ENCODE measurements at places on chromosomes 3 and 15. TPM values are rescaled to one million over a fixed set of nuclear protein-coding genes. Genes with fewer than 3 reads are reported as not detected.

The PRR20G gene
- polyA plus RNA-seq = not detected

The CFAP100 gene
- polyA plus RNA-seq = not detected

The CPNE4 gene
- polyA plus RNA-seq = not detected

The CFAP92 gene
- 0.15 TPM for polyA plus RNA-seq

The CCDC54 gene
- polyA plus RNA-seq = not detected

The GPR149 gene
- polyA plus RNA-seq = not detected

The CORO2B gene
- polyA plus RNA-seq = not detected

The FXR1 gene
- polyA plus RNA-seq = 32.3 TPM

The SMCO1 gene
- not detected for polyA plus RNA-seq

The TUSC7 gene
- polyA plus RNA-seq = not detected

- no peak for DNase-seq
- H3K27ac ChIP-seq = no peak overlapping the region
- H3K27me3 ChIP-seq = no peaks in the 10 kb centered on the region
- peaks cover 59% of the 10 kb centered on the region for H3K36me3 ChIP-seq
Observed at GRCh38 chr3:47870702-47871260, 67.8 kb downstream of the DHX30 start.

GRCh38 chr3:107661447-107662123 lies 138.8 kb downstream of the BBX start:
- H3K36me3 ChIP-seq = no peaks in the 10 kb centered on the region
- peak overlapping the region; percentile 52 for H3K4me3 ChIP-seq
- peak overlapping the region; percentile 15 for H3K27ac ChIP-seq
- peaks cover 21% of the 10 kb centered on the region for H3K4me1 ChIP-seq
- DNase-seq = no peak

GRCh38 chr3:4957978-4958377 lies 21.3 kb upstream of the BHLHE40 start:
- H3K36me3 ChIP-seq = no peaks in the 10 kb centered on the region
- H3K4me1 ChIP-seq = no peaks in the 10 kb centered on the region
- no peak overlapping the region for H3K27ac ChIP-seq
- no peaks in the 10 kb centered on the region for H3K27me3 ChIP-seq

GRCh38 chr3:47163169-47164006 lies 525 bp downstream of the SETD2 start:
- no peaks in the 10 kb centered on the region for H3K36me3 ChIP-seq
- H3K27me3 ChIP-seq = no peaks in the 10 kb centered on the region
- peak; percentile 12 for DNase-seq
- H3K4me1 ChIP-seq = peaks cover 59% of the 10 kb centered on the region
- H3K27ac ChIP-seq = peak overlapping the region; percentile 60

- H3K4me1 ChIP-seq = peaks cover 45% of the 10 kb centered on the region
- no peaks in the 10 kb centered on the region for H3K27me3 ChIP-seq
- no peak for DNase-seq
- no peak overlapping the region for H3K27ac ChIP-seq
- H3K4me3 ChIP-seq = no peak overlapping the region
Observed at GRCh38 chr3:58529516-58530353, 7.3 kb downstream of the ACOX2 start.

DNA sequence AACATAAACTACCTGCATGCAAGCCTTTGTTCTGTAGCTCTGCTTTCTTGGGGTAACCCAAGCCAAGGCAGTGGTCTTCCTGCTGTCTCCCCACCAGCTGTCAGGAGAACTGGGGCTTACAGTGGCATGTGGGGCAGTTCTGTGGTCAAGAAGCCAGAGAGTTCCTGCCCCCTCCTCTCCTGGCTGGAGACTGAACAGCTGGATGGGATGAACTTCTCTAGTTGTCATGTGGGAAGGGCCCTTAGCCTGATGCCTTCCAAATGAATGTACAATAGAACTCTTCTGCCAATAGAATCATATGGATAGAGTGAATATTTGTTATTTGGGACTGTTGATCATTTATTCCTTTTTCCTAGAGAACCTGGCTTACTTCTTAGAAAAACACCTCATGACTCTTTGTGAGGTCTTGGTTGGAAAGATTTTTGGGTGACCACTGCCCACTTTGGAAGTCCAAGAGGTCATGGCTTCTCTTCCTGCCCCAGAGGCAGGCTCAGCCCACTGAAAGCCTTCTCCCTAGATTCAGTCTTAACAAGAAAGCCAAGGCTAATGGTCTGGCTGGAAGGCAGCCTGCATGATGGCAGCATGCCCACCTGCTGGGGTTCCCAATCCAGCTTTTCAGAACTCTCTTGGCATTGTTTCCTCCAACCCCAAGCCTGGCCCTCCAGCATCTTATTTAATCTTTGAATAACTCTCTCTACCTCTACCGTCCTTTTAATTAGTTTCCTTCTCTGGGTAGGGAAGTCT lies 462.9 kb upstream of the PROK2 start:
- no peaks in the 10 kb centered on the region for H3K4me1 ChIP-seq
- H3K27ac ChIP-seq = no peak overlapping the region
- no peaks in the 10 kb centered on the region for H3K36me3 ChIP-seq
- no peak for DNase-seq
- H3K4me3 ChIP-seq = no peak overlapping the region

GRCh38 chr15:72192416-72192815 lies 5.2 kb downstream of the GRAMD2A start:
- DNase-seq = no peak
- H3K27me3 ChIP-seq = peaks cover 29% of the 10 kb centered on the region
- peaks cover 23% of the 10 kb centered on the region for H3K4me1 ChIP-seq
- no peaks in the 10 kb centered on the region for H3K36me3 ChIP-seq

- DNase-seq = no peak
- no peak overlapping the region for H3K27ac ChIP-seq
- H3K36me3 ChIP-seq = no peaks in the 10 kb centered on the region
- H3K4me1 ChIP-seq = peaks cover 14% of the 10 kb centered on the region
- no peak overlapping the region for H3K4me3 ChIP-seq
- no peaks in the 10 kb centered on the region for H3K27me3 ChIP-seq
Observed at GRCh38 chr3:198027799-198028390, 67.9 kb downstream of the LMLN start.

DNA sequence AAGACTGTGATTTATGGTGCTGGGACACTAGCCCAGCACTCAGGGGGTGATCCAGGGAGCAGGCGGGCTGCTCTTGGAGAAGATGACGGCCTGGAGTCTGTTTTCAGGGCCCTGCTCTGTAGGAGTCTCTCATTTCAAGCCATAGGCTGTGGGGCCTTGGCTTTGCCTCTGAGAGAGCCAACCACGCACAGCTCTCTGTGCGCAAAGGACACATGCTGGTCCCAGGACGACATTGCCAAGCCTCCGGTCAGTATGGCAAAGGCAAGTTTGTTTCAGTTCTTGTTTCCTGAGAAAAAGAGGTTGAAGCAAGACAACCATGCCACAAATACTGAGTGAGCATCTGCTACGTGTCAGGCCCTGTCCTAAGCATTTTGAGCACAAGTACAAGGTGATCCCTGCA lies 197.1 kb downstream of the EPHB1 start:
- no peak overlapping the region for H3K4me3 ChIP-seq
- H3K36me3 ChIP-seq = no peaks in the 10 kb centered on the region
- no peaks in the 10 kb centered on the region for H3K4me1 ChIP-seq

GRCh38 chr3:183701744-183702143 lies 4.1 kb downstream of the YEATS2 start:
- H3K4me3 ChIP-seq = no peak overlapping the region
- H3K4me1 ChIP-seq = peaks cover 30% of the 10 kb centered on the region
- H3K27ac ChIP-seq = no peak overlapping the region
- DNase-seq = no peak

GRCh38 chr15:72369964-72370363 lies 5.8 kb downstream of the HEXA start:
- peaks cover 98% of the 10 kb centered on the region for H3K4me1 ChIP-seq
- peak overlapping the region; percentile 76 for H3K27ac ChIP-seq
- DNase-seq = peak; percentile 74
- H3K36me3 ChIP-seq = no peaks in the 10 kb centered on the region
- no peak overlapping the region for H3K4me3 ChIP-seq

GRCh38 chr3:115697263-115698053 lies 74.1 kb downstream of the GAP43 start:
- no peak overlapping the region for H3K4me3 ChIP-seq
- no peaks in the 10 kb centered on the region for H3K4me1 ChIP-seq
- DNase-seq = no peak
- no peak overlapping the region for H3K27ac ChIP-seq

DNA sequence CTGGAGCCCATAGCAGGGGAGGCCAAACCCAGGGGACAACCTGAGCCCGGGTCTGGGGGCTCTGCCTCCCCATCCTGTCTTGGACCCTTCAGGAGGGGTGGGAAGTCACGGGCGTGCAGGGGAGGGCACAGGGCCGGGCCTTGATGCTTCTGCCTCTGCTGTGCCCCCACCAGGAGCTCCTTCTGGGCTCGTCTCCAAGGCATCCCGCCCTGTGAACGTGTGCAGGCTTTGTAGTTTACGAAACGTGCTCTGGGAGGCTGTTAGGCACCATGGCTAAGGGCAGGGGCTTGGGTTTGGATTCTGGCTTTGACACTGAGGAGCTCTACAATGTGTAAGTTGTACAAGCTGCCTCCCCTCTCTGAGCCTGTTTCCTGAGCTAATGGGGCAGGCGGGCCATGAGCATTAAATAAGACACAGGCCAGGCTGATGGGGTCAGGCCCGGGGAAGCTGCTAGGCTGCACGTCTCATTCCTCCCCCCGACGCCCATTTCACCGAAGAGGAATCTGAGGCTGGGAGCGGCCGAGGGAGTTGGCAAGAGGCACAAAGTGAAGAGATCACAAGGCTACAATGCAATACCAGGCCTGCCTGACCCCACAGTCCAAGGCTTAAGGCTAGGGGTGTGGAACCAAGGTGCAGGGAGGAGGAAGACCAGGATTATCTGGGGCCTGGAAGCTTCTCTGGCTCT lies 19.6 kb downstream of the PLXND1 start:
- H3K27me3 ChIP-seq = no peaks in the 10 kb centered on the region
- peaks cover 24% of the 10 kb centered on the region for H3K4me1 ChIP-seq
- no peak for DNase-seq
- peaks cover 86% of the 10 kb centered on the region for H3K36me3 ChIP-seq

GRCh38 chr3:37536840-37537239 lies 324.8 kb upstream of the CTDSPL start:
- H3K36me3 ChIP-seq = no peaks in the 10 kb centered on the region
- H3K4me1 ChIP-seq = no peaks in the 10 kb centered on the region
- no peaks in the 10 kb centered on the region for H3K27me3 ChIP-seq
- no peak for DNase-seq
- H3K27ac ChIP-seq = no peak overlapping the region

- DNase-seq = no peak
- H3K36me3 ChIP-seq = no peaks in the 10 kb centered on the region
- no peaks in the 10 kb centered on the region for H3K4me1 ChIP-seq
- no peak overlapping the region for H3K4me3 ChIP-seq
- no peaks in the 10 kb centered on the region for H3K27me3 ChIP-seq
Observed at GRCh38 chr15:33968821-33969220, 524 bp downstream of the CHRM5 start.

GRCh38 chr3:15470261-15470660 lies 42.9 kb downstream of the EAF1 start:
- no peaks in the 10 kb centered on the region for H3K4me1 ChIP-seq
- H3K36me3 ChIP-seq = no peaks in the 10 kb centered on the region
- no peak overlapping the region for H3K4me3 ChIP-seq

DNA sequence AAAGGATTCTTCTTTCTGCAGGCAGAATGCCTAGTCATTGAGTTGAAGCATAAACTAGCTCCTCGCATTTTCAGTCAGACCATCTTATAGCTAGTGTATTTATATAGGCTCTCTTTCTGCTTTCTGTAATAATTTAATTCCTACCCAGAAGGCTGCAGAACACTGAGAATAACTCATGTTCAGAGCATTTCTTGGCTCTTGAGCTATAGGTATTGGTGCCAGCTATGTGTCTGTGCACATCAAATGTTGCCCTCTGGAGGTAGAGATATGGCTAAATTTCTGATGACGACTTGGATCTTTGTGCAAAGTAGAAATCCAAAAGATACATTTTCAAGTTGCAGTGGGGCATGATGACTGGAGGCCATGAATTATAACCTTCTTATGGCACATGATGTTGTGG lies 336.2 kb upstream of the TPM1 start:
- no peaks in the 10 kb centered on the region for H3K27me3 ChIP-seq
- no peaks in the 10 kb centered on the region for H3K4me1 ChIP-seq
- H3K36me3 ChIP-seq = no peaks in the 10 kb centered on the region
- H3K27ac ChIP-seq = no peak overlapping the region
- no peak overlapping the region for H3K4me3 ChIP-seq

All from CD14-positive monocyte (primary cell).